ENCODE measurements at places on chromosomes 16 and 17. TPM values are rescaled to one million over a fixed set of nuclear protein-coding genes. Genes with fewer than 3 reads are reported as not detected.
A peak's percentile ranks its signal among the peaks of the same experiment; 100 is the strongest.

- DNase-seq: no peak
Measured at GRCh38 chr17:83052241-83052564, 27.2 kb upstream of the METRNL start.

GRCh38 chr17:78414178-78415162, 36.0 kb downstream of the PGS1 start:
- DNase-seq: no peak

The PRSS33 gene
- polyA plus RNA-seq: not detected

The NHLRC4 gene
- polyA plus RNA-seq: 1.0 TPM

DNA sequence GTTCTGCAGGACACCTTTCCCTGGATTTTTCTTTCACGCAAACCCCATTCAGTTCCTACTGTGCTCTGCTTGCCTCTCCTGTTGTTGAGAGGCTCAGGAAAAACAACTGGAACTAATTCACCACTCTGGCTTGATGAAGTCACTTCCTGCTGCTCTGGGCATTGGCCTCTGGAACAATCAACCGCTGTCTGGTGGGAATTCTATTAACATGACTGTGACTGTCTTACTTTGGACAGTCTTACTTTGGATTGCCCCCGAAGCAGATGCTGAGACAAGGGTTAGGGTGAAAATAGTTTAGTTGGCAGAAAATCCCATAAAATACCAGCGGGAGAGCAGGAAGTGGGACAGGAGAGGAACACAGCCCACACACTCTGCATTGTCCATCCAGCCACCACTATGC, 90.0 kb upstream of the HSBP1 start:
- peak; percentile 42 for DNase-seq

The CCL5 gene
- 0.41 TPM for polyA plus RNA-seq

GRCh38 chr16:72473631-72474030, 301.7 kb upstream of the PMFBP1 start:
- DNase-seq: no peak

GRCh38 chr16:24844101-24845030, 1.4 kb upstream of the SLC5A11 start:
- DNase-seq: no peak

The SPHK1 gene
- polyA plus RNA-seq: 2.2 TPM

DNA sequence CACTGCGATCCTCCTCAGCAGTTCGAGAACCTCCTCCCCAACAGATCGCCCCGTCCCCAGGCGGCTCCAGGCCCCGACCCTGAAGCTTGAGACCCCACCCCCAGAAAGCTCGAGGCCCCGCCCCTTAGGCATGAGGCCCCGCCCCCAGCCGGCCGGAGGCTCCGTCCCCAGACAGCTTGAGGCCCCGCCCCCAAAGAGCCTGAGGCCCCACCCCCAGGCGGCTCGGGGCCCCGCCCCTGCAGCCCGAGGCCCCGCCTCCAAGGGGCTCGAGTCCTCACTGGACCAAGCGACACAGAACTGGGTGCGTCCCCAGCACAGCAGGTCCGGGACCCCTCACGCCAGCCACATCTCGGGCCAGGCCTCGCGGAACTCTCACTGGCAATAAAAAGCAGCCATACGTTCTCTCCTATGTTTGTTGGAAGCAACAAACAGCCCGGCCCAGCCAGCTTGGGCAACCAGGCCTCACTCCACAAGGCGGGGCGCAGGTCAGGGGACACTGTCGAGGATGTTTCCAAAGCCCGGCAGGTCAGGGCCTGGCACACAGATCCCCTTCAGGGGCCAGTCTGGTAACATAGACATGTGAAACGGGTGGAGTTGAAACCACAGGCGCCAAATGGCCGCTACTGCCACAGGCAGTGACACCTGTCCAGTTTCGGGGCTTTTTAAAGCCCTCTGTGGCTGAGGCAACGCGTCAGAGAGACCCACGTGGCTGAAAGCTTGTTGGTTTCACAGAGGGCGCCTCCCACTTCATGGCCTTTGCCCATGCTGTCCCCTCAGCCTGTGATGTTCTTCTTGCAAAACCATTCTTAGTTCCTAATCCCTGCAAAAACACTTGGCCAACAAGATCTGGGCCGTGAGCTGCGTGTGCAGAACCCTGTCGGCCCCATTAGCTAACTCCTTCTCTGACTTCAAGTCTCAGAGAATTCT, 224.2 kb downstream of the PARN start:
- DNase-seq: no peak

The TBC1D3C gene
- not detected for polyA plus RNA-seq
